ENCODE measurements at places on chromosomes 5 and 9.

DNA sequence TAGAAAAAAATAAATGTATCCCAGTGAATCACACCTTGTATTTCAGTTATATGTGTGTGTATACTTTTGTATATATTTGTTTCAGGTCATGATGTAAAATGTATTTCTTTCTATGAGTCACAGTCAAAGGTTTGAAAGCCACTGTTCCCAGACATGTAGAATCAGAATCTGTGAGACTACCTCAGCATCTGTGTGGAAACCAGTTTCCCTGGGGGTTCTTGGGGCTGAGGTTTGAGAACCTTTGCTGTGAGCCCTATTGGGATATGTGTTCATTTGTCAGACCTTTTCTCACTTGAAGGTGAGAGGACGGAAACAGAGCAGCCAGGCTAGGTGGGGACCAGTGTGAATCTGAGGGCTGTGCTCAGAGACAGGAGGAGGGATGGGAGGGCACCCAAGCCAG, 78.7 kb upstream of the SAP30L start:
- no peak for DNase-seq

DNA sequence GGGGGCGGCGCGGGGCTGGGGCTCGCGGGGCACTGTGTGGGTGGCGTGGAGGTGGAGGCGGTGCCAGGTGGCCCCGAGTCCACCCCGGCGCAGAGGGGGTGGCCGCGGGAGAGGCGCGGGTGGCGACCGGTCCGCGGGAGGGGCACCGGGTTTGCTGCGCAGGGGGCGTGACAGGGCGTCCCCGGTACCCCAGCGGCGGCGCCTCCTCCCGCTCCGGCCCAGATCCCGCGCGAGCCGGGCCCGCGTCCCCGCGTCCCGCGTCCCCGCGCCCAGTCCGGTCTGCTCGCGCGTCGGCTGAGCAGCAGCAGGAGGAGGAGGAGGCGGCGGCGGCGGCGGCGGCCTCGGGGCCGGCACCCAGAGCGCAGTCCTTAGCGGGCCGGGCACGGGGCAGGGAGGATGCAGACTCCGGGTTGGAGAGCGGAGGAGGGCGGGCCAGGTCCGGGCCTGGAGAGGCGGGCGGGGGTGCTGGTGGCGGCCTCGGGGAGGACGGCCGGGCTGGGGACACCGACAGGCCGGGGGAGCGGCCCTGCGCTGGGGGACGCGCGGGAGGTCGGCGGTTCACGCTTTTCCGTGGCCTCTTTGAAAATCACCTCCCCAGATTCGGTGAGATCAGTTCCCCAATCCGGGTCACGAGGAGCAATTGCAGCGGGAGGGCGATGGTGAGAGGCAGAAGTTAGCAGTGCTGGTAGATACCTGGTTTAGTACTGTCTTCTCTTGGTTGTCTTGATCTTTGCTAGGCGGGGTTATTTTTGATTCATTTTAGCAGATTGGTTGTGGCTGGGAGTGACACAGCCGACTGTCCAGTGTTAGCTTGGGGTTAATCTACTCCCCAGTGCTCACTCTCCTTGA, 1.7 kb downstream of the TRIO start:
- DNase-seq: peak; percentile 77

GRCh38 chr9:4850603-4851310, 58.0 kb downstream of the RCL1 start:
- no peak for DNase-seq

DNA sequence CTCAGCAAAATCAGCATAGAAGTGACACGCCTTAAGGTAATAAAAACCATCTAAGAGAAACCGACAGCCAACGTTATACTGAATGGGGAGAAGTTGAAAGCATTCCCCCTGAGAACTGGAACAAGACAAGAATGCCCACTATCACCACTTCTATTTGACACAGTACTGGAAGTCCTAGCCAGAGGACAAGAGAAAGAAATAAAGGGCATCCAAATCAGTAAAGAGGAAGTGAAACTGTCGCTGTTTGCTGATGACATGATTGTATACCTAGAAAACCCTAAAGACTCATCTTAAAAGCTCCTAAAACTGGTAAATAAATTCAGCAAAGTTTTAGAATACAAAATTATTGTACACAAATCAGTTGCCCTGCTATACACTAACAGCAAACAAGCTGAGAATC, 393.3 kb downstream of the KIF4B start:
- no peak for DNase-seq

- no peak for DNase-seq
Measured at GRCh38 chr5:57718155-57718554, 235.5 kb upstream of the ACTBL2 start.

GRCh38 chr5:83058726-83059125, 18.5 kb downstream of the TMEM167A start:
- no peak for DNase-seq

DNA sequence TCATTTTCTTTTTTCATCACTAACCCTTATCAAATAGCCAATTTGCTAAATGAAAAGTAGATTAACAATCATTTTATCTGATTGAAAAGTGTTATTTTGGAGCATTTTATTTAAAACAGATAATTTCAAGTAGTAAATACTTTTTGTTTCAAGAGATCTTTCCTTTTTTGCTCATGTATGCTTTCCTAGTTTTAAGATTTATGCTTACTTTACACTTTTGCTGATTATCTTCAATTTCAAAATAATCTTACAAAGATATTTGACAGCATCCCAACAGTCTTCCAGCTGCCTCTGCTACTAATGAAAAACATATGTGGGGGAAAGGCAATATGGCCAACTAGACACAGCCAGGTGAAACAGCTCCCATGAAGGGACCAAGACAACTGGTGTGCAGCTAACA, 1027.3 kb upstream of the CDH9 start:
- no peak for DNase-seq

GRCh38 chr9:85142496-85142911, 473.0 kb downstream of the NTRK2 start:
- no peak for DNase-seq

GRCh38 chr5:155189981-155190380, 176.4 kb downstream of the KIF4B start:
- no peak for DNase-seq

- DNase-seq: no peak
Measured at GRCh38 chr5:13992795-13993194, 48.3 kb upstream of the DNAH5 start.

GRCh38 chr9:86604741-86605140, 250.5 kb upstream of the TUT7 start:
- DNase-seq: no peak

DNA sequence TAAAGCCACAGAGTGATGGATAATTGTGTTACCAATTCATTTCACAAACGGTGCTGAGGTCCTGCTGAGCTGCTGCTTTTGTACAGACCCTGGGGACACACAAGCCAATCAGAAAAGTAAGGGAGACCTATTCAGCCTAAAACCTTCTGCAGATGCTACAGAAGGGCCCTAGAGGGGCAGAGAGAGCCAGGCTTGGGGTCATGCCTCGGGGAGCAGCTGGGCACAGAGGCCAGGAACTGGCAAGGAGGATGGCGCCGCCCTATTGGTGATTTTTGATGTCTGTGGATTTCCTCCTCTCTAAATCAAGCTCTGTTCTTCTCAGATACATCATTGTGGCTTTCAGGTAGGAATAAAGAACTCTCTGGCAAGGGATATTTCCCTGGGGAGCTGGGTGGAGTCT, 181.9 kb downstream of the ZNF462 start:
- no peak for DNase-seq

- DNase-seq: no peak
Measured at GRCh38 chr9:37025071-37025822, 8.8 kb downstream of the PAX5 start.

DNA sequence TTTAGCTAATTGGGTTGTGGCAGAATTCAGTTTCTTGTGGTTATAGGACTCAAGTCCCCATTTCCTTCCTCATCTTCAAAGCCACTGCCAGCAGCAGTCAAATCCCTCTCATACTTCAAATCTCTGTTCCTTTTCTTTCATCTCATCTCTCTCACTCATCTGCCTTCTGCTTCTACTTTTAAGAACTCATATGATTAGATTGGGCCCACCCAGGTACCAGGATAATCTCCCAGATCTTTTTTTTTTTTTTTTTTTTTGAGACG, 8.0 kb upstream of the REEP5 start:
- DNase-seq: no peak

DNA sequence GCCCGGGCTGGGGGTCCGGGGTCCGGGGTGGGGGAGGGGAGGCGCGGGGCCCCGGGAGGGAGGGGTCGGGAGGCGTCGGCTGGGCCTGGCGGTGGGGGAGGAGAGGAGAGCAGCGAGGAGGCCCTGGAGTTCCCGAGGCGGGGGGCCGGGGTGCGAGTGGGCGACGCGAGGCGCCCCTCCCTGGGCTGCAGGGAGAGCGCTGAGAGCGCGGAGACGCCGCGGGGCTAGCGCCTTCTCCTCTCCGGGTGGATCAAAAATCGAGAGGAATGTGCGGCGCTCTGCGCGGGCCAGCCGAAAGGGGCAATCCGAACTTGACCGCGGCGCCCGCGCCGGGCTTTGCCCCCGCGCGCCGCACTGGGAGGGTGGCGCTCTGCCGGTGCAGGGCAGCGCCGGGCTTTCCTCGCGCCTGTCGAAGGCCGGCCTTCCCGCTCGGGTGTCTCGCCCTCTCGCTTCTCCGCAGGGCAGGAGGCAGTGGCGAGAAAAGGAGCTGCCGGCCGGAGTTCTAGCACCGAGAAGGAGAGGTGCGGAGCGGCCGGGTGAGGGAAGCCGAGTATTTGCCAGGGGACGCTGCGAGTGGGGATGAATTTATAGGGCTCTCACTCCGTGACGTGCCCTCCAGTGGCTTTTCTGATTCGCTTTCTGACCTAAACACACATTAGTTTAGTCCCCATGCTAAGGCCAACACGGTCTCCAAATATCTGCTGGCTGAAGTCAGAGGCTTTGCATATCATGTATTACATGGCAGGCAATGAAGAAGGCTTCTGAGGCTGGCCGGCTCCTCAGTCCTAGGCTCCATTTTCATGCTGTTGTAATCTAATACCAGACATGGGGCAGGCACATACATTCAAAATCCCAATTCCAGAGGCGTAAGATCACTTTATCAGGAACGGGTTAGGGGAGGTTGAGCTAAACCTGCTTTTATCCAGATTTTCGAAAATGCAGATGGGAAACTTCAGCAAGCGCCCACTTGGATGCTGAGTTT, 503 bp upstream of the GDNF start:
- no peak for DNase-seq

DNA sequence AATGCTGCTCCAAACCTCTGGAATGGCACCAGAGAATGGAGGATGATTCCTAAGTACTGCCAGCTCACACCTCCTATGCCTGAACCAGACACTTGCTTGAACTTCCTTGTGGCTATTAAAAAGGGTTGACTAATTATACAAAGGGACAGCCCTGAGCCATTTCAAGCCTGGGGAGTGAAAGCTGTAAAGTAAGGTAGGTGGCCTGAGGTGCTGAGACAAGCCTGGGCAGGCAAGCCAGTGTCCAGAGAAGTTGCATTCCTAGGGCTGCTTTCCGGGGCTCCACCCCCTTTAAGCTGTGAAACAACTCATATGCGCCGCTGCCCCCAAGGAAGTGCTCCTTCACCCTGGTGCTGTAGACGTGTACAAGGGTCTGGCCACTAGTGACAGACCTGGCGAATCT, 79.9 kb upstream of the SLC1A3 start:
- DNase-seq: no peak

DNA sequence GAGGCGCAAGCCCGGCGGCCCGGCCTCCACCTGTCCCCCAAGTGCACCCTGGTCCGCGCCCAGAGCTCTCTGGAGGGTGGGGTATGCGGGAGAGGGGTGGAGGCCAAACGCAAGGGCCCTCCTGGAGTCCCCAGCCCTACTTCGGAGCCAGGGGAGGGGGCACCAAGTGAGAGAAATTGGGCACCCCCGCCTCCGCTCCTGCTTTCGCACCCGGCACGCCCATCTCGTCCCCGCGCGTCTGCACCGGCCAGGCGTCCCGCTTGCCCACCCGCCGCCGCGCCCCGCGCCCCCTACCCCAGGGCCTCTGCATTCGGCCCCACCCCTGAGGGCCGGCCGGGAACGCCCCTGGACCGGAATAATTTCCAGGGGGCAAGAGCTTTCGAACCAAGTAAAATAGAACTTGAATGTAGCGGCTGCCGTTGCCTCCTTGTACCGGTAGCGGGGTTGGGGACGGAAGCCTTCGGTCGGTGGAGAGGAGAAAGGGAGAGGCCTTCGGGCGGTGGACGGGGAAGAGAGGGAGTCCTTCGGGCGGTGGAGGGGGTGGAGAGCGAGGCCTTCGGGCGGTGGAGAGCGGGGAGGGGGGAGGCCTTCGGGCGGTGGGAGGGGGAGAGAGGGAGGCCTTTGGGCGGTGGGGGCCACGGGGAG, 694 bp upstream of the PHPT1 start:
- no peak for DNase-seq

GRCh38 chr9:21110708-21111576, 30.7 kb downstream of the IFNW1 start:
- DNase-seq: peak; percentile 87

GRCh38 chr5:52999344-52999949, 10.3 kb downstream of the ITGA2 start:
- no peak for DNase-seq

DNA sequence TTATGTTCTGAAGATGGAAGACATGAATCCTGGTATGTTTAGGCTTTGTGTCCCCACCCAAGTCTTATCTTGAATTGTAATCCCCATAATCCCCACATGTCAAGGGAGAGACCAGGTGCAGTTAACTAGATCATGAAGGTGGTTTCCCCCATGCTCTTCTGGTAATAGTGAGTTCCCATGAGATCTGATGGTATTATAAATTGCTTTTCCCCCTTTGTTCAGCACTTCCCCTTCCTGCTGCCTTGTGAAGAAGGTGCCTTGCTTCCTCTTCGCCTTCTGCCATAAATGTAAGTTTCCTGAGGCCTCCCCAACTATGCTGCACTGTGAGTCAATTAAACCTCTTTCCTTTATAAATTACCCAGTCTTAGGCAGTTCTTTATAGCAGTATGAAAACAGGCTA, 229.0 kb downstream of the ARL15 start:
- no peak for DNase-seq

DNA sequence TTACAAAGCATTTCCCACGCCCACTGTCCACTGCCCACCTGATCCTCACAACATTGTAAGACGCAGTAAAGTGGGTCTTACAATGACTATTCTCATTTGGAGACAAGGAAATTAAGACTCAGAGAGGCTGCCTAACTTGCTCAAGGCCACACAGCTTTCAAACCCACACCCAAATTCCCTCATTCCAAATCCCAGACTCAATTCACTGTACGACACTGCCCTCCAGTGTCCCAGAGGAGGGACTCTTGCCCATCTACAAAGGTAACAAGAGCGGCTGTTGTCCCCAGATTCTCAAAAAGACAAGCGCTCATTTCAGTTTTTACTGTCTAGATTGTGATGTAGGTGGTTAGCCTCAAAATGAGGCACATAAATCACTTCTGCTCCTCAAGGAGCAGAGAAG, 184.6 kb downstream of the ACTL7B start:
- DNase-seq: no peak

Data from hematopoietic multipotent progenitor cell (in vitro differentiated cells).